T-helper 22 cell (primary cell): ENCODE measurements at places on chromosomes 1 and 21.

- no peak for DNase-seq
These were observed 38.5 kb upstream of the PRDX6 start for GRCh38 chr1:173438675-173439074.

GRCh38 chr1:39103328-39104157, 77.4 kb downstream of the NDUFS5 start:
- no peak for DNase-seq

DNA sequence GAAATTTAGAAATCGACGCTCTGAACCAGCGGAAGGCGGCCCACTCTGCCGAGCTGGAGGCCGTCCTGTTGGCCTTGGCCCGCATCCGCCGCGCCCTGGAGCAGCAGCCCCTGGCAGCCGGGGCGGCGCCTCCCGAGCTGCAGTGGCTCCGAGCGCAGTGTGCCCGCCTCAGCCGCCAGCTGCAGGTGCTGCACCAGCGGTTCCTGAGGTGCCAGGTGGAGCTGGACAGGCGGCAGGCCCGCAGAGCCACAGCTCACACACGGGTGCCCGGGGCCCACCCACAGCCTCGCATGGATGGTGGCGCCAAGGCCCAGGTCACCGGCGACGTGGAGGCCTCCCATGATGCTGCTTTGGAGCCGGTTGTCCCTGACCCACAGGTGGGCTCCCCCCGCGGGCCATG, 47.0 kb upstream of the DIP2A start:
- no peak for DNase-seq

- no peak for DNase-seq
These were observed 49.0 kb downstream of the SFPQ start for GRCh38 chr1:35143737-35144508.

GRCh38 chr21:26653430-26653829, 80.3 kb upstream of the CYYR1 start:
- no peak for DNase-seq

DNA sequence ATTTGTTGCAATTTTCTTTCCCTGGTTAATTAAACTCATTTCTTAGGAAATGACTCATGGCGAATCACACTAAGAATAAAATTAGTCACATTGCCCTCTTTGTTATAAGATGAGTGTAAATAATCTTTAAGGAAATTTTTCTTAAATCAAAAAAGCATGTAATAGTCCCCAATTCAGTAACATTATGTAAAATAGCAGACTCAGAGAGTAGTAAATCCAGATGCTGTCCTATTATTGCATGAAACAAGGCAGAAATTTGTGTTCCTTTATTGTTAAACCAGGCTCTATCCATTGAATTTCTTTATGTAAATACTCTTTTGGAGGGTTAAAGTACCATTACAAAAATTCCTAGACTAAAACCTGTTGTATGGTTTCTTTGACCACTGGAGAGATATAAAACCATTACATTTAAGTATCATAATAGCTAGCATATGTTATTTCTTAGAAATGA, 154.5 kb upstream of the C1orf87 start:
- no peak for DNase-seq

DNA sequence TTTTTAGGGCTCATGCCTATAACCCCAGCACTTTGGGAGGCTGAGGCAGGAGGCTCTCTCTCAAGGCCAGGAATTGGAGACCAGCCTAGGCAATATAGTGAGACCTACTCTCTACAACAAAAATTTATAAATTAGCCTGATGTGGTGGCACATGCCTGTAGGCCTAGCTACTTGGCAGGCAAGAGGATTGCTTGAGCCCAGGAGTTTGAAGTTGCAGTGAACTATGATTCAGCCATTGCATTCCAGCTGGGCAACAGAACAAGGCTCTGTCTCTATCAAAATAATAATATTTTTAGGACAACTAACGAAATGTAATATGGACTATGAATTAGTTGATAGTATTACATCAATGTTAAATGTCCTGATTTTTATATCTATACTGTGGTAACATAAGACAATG, 68.8 kb upstream of the ARID1A start:
- DNase-seq = no peak

DNA sequence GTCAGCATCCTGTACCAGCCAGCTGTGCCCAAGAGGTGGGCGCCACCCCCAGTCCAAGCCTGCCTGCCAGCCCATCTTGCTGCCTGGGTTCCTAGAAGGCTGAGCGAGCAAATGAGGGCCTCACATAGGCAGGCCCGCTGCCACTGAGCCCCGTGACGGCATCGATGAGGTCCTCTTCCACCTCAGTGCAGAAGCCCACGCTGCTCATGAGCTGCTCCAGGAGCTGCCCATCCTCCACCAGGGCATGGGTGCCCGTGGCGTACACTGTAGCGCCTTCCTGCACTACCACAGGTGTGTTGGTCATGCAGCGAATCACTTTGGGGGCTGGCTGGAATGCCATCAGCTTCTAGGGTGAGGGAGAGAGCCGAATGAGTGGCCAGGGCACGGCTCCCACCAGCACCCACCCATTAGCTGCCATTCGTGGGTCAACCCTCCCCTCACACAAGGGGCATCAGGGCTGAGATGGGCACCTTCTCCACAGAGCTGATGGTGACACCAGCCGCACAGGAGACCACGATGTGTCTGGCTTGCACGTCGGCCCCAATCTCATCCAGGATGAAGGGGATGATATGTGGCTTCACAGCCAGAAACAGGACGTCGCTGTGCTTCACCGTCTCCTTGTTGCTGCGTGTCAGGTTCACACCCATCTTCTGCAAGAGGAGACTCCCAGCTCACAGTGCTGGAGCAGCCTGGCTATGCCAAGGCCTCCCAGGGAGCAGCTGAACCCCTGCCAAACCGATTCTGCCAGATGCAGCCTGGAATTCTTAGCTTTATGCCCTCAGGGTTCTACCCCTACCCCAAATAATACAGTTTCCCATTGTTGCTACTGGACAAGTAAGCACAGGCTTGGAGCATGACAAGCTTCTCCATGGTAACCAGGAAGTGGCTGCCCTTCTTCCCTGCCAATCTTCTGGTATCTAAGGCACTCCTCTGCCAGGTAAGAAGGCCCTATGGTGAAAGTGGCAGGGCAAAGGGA, 2.0 kb downstream of the PYCR2 start:
- DNase-seq = no peak

- no peak for DNase-seq
These were observed 302.8 kb downstream of the MATN1 start for GRCh38 chr1:30420519-30421050.

- DNase-seq = no peak
These were observed 135.6 kb upstream of the CACNA1E start for GRCh38 chr1:181347495-181348390.

DNA sequence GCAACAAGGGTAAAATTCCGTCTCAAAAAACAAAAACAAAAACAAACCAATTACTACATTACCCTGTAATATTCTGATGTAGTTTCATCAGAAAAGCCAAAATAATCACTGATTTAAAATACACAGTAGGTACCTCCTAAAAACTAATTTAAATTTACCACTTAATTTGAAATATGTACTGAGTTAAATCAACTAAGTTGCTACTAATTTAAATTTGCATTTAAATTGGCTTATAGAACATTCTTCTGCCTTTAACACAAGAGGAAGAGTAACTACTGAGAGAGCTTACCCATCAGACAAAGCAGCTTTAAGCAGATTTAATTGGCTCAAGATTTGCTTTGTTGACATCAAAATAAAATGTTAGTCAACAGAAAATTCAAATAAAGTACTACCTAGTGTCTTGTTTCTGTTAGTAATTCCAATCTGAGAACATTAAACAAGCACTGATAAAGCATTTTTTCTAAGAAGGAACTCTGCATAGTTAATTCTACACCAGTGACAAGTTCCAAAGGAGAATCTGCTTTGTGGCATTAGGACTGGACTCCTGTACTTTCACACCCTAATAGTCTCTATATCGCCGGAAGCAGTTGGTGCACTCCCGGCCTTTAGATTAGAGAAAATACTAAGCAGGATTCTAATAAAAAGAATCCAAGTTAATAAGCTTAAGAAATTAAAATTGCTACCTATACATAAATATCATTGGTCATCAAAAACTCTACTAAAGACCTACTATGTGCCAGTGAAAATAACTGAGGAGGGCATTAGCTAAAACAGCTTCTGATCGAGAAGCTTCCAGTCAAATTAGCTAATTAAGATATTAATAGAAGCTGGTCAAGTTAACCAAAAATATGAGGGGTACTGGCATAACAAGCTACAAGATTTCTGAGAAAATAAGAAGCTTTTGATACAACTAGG, 8.4 kb downstream of the LUZP1 start:
- DNase-seq = no peak

DNA sequence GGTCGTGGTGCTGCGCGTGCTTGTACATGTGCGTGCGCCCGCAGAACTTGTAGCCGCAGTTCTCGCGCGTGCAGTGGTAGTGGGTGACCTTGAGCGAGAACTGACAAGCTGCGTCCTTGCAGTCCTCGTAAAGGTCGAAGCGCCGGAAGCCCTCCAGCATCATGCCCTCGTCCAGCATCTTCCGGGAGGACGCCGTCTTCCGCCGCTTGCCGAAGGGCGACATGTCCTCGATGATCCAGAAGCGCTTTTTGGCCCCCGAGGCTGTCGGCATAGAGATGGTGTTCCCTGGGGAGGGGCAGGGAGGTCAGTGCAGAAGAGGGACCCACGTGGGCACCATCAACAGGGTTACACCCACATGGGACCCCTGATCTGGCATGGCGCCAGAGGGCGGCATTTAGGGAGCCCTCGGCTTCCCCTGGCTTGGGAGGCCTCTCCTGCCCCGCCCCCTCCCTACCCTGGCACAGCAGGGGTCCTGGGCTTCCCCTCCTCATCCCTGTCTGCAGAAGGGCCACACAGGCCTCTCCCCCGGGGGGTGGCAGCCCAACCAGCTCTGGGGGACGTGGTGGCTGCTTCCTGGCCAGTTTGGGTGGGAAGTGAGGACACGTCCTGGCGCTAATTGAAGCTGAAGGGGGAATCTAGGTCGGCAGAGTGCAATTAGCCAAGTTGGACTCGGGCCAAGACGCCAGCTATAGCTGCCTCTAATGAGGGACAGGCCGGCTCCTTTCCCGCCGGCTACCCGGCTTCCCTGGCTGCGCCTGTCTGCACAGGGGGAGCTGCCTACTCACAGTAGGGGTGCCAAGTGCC, 156.5 kb downstream of the CASZ1 start:
- no peak for DNase-seq

DNA sequence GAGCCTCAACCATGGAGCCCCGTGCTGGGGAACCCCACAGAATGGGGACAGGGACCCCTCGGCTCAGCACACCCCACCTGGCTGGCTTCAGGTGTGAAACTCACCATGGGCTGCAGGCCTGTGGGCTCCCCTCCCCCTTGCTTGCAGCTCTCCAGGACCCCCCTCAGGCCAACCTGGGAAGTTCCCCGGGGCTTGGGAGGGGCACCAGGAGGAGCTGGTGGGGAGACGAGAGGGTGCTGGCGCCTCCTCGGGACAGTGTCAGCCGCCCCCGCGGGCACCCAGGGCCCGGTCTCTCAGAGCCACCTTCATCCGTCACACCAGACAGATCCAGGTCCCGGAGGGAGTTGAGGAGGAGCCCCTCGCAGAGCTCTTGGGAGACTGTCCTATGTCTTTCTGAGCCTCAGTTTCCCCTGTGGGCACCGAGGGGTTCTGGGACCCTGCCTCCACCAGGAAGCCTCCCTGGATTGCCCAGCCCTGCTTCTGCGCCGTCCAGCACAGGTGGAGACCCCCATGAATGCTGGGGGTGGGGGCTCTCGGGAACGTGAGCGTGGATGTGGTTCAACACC, 657 bp upstream of the TNFRSF18 start:
- no peak for DNase-seq

- DNase-seq = no peak
These were observed 4.0 kb downstream of the S100A16 start for GRCh38 chr1:153608742-153609584.

GRCh38 chr1:217521317-217521716, 109.6 kb downstream of the GPATCH2 start:
- no peak for DNase-seq
